ENCODE measurements at places on chromosomes 6 and 20.

GRCh38 chr6:111263837-111264236 is 176.5 kb downstream of the SLC16A10 start:
- peak; percentile 16 for DNase-seq

DNA sequence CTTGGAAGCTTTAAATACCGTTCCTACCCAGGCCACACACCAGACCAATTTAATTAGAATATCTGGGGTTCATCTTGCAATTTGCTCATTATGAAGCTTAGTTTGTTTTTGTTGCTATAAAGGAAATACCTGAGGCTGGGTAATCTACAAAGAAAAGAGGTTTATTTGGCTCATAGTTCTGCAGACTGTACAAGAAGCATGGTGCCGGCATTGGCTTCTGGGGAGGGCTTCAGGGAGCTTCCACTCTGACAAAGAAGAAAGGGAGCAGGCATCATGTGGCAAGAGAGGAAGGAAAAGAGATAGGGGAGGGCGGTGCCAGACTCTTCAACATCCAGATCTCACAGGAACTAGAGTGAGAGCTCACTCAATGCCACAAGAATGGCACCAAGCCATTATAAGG is 73.6 kb downstream of the RNF182 start:
- DNase-seq, result no peak

GRCh38 chr6:42471142-42471541 is 19.4 kb upstream of the TRERF1 start:
- DNase-seq, result no peak

- no peak for DNase-seq
Observed at GRCh38 chr6:74598462-74599393, 607.1 kb downstream of the COL12A1 start.

- no peak for DNase-seq
Observed at GRCh38 chr6:98041056-98041455, 758.0 kb upstream of the MMS22L start.

GRCh38 chr6:11309947-11310665 is 77.6 kb upstream of the NEDD9 start:
- no peak for DNase-seq

DNA sequence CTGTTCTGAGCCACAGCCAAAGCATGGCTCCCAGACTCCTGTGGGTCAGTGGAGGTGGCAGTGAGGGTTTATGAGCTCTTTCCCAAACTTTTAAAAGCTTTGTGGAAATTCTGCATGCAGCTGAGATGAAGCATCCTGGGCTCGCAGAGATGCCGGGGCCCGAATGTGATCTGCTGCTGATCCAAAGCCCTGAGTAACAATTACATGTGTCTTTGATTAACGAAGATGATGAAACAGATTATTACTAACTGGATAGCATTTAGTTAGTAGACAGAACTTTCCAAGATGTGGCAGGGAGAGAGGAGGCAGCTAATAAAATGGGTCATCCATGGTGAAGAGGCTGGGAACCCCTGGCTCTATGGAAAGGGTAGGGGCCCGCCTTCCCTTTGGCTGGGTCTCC is 43.9 kb upstream of the MDFI start:
- no peak for DNase-seq

DNA sequence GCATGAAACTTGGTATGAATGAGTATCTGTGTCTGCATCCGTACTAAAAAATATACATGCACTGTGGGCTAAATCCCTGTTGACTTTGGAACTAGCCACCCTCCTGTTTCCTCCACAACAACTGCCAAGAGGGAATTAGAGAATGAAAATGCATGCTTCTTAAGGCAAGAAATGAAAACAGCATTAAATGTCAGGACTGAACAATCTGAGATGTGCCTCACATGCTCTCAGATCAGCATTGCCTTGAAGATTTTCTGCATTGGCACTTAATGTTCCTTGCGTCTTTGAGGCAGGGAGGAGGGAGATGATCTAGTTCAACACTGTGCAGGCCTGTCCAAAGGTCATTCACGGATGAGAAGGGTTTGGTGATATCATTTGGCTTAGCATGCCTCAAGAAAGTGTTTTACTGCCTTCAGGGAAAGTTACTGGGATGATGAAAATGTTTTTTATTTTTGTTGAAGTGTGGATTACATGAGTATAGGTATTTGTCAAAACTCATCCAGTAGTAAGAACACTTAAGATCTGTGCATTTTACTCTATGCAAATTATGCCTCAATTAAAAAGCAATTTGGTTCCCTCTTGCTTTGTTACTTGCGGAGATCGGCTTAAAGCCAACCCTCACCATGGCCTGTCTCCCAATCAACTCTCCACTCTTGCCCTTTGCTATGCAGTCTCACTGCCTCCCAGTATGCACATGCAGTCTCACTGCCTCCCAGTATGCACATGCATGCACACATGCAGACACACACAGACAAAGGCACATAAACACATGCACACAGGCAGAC is 47.5 kb upstream of the RIN2 start:
- DNase-seq, result no peak

DNA sequence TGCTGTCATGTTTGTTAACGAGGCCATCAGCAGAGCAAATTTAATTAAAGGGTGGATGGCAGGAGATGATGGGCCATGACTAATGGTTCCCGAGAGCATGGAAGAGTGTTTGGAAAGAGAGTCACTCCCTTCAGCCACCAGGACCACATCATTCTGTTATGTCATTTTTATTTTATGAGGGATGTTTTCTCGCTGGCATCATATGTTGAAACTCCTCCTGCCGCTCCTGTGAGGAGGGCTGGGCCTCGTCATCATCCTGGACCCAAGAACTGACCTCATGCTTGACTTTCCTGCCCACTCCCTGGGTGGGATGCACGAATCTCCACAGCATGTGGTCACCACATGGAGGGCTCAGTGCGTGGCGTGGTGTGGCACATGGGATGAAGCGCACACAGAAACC is 86.4 kb upstream of the FRMD1 start:
- DNase-seq, result no peak

GRCh38 chr6:158068893-158069799 is 87.5 kb downstream of the SYNJ2 start:
- no peak for DNase-seq

DNA sequence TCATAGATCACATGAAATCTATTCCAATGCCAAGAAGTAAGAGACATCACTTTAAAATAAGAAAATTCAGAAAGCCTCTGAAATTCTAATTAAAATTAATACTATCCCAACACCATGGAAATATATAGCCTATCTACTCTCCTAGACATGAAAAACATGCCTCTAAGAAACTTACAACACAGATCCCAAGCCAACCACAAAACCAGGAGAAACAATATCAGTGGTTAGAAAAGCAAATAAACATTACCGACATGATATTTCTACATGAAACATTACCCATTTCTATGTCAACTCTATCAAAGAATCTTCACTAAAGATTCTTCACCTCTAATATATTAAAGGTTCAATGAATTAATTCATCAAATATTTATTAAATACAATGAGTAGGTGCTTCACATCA is 4.8 kb downstream of the EPB41L2 start:
- DNase-seq, result no peak

DNA sequence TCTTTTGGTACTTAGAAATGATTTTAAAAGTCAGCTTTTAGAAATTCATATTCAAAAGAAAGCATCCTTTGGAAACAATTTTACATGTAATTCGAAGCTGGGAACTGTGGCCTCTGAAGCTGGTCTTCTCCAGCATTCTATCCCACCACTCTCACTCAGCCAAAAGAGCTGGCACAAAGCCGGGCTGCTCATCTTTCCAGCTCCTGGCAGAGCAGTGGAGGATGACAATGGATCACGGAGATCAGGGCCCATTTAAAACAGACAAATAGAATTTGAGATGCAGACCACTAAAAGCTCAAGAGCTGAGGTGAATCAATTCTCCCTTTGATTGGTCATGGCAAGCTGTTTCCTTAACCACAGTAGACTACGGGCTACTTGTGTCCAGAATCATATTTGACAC is 60.6 kb downstream of the OTOR start:
- no peak for DNase-seq

GRCh38 chr6:119340796-119341487 is 8.6 kb downstream of the MAN1A1 start:
- no peak for DNase-seq

DNA sequence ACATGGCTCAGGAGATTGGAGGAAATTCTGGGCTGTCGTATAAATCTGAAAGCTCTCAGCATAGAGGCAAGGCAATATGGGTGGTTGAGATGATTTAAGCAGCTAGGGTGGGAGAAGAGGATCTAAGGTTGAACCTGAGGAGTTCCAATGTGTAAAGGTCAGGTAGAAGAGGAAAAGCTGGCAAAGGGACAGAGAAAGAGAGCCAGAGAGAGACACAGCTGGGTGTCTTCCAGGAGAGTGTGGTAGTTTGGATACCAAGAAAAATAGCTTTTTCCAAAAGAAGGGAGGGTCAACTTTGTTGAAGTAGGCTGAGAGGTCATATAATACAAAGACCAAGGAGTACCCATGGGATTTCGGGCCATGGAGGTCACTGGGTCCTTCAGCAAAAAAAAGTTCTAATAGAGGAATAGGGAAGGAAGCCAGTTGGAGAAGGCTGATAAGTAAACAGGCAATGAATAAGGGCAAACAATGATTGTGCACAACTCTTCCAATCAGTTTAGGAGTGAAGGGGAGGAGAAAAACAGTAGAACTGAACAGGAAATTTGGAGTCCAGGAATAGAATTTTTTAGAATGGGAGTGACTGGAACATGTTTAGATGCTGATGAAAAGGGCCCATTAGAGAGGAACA is 135.1 kb downstream of the QRSL1 start:
- DNase-seq, result no peak

DNA sequence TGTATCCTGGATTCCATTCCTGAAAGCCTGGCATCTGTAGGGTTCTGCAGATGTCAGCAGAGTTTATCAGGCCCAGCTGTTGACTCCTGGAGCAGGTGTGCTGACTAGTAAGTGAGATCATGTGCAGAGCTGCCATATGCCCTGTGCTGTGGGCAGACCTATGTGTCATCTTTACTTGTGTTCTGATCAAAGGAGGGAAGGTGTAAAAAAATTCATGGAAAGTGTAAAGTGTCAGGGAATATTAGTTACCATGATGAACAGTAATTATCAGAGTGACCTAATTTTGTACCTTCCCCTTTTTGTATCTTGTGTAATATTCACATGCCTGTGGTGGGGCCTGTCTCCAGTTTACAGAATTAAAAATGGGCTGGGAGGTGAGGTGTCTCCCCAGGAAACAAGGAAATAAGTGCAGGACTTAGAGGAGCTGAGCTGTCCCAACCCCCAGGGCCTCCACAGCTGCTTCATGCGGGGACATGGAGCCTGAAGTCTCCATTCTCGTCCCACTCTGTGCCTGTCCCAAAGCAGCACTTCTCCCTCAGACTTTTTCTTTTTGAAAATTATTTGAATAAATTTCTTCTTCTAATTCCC is 148.2 kb upstream of the GGTLC1 start:
- DNase-seq, result no peak

- no peak for DNase-seq
Observed at GRCh38 chr6:74439123-74439811, 743.3 kb downstream of the CD109 start.

GRCh38 chr6:169779092-169779815 is 27.8 kb downstream of the ERMARD start:
- no peak for DNase-seq

DNA sequence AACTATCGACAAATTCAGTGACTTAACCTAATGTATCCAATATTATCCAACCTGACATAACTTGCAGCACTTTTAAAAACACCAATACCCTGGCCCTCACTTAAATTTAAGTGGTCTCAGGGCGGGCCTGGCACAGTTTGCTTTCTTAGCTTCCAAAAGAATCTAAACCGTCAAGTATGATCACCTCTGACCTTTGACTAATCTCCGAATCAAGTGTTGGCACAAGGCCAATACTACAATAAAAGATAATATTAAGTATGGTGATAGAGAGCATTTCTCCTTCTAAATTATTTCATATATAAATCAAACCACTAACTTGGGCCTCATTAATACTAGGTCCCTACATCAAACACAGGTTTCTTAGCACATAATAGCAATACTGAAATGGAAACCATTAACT is 153.0 kb downstream of the PTPRK start:
- no peak for DNase-seq

- no peak for DNase-seq
Observed at GRCh38 chr6:75946146-75946831, 126.2 kb downstream of the IMPG1 start.

- no peak for DNase-seq
Observed at GRCh38 chr6:28140616-28141015, 1.1 kb upstream of the ZKSCAN8 start.

- no peak for DNase-seq
Observed at GRCh38 chr6:157861814-157862213, 38.8 kb downstream of the SNX9 start.

GRCh38 chr6:20058121-20058905 is 154.0 kb downstream of the MBOAT1 start:
- DNase-seq, result no peak

DNA sequence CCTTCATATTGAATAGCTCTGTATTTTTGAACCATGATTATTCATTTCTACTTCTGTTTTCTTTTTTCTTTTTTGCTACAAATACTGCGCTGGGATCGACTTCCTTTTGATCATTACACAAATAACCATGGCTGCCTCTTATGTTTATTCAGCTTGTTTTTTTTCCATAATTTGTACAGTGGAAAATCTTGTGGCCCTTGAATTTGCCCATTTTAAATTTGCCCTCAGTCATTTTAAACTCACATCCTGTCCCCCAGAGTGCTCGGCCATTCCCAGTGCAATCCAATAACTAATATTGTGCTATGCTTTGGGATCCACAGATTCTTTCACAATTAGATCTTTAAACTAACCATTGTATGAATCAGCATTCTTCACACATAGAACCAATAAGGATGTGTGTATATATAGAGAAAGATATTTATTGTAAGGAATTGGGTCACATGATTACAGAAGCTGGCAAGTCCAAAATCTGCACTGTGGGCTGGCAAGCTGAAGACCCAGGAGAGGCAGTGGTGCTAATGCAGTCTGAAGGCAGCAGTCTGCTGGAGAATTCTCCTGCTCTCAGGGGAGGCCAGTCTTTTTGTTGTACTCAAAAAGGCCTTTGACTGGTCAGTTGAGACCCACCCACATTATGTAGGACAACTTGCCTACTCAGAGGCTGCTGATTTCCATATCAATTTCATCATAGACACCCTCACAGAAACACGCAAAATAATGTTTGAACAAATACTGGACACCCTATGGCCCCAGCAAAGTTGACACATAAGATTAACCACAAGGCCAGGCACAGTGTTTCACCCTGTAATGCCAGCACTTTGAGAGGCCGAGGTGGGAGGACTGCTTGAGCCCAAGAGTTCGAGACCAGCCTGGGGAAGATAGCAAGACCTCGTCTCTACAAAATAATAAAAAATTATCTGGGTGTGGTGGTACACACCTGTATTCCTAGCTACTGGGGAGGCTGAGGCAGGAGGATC is 147.1 kb downstream of the MTHFD1L start:
- DNase-seq, result no peak

DNA sequence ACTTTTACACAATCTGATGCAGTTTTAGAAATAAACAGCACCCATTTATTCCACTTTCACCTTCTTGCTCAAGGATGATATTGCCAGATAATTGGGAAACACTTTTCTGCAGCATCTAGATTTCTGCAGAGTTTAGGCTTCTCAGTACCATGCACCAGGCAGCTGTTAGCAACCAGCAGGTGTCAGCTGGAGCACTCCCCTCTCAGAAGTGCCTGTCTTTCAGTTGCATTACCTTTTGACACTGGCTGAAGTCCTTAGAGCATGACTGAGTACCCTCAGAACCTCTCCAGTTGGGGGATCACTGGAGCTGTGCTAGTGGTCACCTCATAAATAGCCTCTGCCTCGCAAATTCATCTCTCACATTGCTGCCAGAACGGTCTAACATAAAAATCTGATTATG is 91.2 kb downstream of the DNAH8 start:
- no peak for DNase-seq

All from nucleus accumbens (tissue), 56 donors.